ENCODE measurements at places on chromosomes 7 and 10. TPM values are rescaled to one million over a fixed set of nuclear protein-coding genes. Genes with fewer than 3 reads are reported as not detected.

Gene GPNMB
- polyA plus RNA-seq = 0.61 TPM

Gene NPFFR1
- 0.02 TPM for polyA plus RNA-seq

Gene GIMAP4
- polyA plus RNA-seq = not detected

Gene PDZD7
- polyA plus RNA-seq = 1.7 TPM

Gene MACC1
- polyA plus RNA-seq = 1.2 TPM
